Anterior cingulate cortex (tissue), 58 donors: ENCODE measurements at places on chromosomes 1 and 21.

DNA sequence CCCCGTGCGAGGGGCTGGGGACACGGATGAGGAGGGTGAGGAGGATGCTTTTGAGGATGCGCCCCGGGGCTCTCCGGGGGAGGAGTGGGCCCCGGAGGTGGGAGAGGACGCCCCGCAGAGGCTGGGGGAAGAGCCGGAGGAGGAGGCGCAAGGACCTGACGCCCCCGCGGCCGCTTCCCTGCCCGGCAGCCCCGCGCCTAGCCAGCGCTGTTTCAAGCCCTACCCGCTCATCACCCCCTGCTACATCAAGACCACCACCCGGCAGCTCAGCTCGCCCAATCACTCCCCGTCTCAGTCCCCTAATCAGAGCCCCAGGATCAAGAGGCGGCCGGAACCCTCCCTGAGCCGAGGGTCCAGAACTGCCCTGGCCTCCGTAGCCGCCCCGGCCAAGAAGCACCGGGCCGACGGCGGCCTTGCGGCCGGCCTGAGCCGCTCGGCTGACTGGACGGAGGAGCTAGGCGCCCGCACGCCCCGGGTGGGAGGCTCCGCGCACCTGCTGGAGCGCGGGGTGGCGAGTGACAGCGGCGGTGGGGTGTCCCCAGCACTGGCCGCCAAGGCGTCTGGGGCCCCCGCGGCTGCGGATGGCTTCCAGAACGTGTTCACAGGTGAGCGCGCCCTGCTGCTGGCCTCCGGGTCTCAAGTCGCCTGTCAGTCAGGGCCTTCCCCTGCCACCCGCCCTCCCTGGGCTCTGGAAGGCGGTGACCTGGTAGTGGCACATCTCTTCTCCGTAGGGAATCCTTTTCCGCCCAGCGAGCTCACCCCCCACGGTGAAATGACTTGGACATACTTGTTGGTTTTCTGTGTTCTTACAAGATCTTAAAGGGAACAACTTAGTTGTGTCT lies 1.7 kb downstream of the FMN2 start:
- DNase-seq = peak; percentile 25

GRCh38 chr1:81681601-81682266 lies 119.0 kb upstream of the ADGRL2 start:
- DNase-seq = no peak

- DNase-seq = no peak
Observed at GRCh38 chr1:75985827-75986226, 53.6 kb upstream of the ASB17 start.

GRCh38 chr21:15688809-15689208 lies 41.0 kb upstream of the USP25 start:
- DNase-seq = no peak

- no peak for DNase-seq
Observed at GRCh38 chr1:18974606-18975005, 18.1 kb upstream of the IFFO2 start.

- DNase-seq = no peak
Observed at GRCh38 chr1:91555074-91555730, 54.6 kb downstream of the CDC7 start.

DNA sequence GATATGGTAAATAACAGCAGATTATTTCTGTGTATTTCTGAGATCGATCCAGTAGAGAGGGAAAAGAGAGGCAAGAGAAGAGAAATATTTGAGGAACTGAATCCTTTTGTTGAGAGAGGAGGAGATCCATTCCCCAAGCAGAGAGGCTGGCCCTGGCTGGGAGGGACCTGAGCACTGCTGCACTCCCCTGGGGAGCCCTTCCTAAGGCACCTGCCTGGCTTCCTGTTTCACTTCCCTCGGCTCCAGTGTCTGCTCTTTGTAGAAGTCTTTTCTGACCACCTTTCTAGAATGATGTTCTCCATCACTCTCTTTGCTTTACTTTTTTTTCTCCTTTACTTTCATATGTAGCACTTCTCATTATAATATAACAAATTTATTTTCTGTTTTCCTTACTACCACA lies 42.3 kb upstream of the SLC6A9 start:
- DNase-seq = no peak

DNA sequence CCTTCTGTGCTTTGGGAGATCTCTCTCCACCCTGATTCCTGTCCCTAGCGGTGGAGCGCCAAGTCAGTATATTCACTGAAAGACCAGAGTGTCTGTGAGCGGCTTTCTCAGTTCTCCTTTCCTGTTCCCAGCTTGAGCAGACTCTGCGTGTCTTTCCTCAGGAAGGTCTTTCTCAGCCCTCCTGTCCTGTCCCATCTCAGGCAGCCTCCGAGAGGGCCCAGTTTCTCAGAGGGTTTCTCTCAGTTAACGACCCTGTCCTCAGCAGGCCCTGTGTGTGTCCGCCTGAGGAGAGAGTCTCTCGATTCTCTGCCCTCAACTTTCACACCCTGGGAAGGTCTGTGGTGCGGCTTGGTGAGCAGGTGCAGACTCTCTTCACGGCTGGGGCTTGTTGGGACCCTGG lies 34.0 kb upstream of the CHIT1 start:
- DNase-seq = no peak

GRCh38 chr1:79603843-79604242 lies 597.3 kb upstream of the ADGRL4 start:
- DNase-seq = no peak

DNA sequence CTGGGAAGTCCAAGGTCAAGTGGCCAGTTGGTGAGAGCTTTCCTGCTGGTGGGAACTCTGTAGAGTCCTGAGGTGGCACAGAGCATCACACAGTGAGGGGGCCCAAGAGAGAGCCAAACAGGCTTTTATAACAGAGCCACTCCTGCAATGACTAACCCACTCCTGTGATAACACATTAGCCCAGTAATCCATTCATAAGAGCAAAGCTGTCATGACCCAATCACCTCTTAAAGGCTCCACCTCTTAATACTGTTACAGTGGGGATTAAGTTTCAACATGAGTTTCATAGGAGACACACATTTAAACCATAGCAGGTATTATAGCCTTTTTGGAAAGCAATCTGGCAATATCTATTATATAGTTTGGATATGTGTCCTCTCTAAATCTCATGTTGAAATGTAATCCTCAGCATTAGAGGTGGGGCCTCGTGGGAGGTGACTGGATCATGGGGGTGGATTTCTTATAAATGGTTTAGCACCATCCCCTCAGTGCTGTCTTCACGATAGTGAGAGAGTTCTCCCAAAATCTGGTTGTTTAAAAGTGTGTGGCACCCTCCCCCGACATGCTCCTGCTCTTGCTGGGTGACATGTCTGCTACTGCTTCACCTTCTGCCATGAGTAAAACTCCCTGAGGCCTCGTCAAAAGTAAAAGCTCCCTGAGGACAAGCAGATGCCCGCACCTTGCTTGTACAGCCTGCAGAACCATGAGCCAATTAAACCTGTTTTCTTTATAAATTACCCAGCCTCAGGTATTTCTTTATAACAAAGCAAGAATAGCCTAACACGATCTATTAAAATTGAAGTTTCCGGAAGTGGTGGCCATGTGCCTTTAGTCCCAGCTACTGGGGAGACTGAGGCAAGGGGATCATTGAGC lies 64.5 kb downstream of the CD58 start:
- no peak for DNase-seq

GRCh38 chr1:147287133-147287865 lies 44.8 kb downstream of the CHD1L start:
- no peak for DNase-seq

DNA sequence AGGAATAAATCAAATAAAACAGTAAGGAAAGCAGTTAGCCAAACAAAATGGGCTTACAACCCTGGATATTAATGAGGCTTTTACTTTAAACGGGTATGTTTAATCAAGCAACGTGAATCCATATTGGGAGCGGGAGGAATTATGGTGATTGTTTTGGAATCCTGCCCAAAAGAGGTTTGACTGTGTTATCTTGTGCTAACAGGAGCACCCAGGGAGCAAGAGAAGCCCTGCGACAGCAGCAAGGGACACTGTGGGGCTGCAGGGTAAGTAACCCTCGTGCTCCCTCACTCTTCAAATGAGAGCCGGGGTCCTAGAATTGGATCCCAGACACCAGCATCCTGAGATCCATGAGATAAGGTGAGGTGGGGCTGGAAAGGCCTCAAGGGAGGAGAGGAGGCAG lies 72.6 kb upstream of the PGBD5 start:
- no peak for DNase-seq

DNA sequence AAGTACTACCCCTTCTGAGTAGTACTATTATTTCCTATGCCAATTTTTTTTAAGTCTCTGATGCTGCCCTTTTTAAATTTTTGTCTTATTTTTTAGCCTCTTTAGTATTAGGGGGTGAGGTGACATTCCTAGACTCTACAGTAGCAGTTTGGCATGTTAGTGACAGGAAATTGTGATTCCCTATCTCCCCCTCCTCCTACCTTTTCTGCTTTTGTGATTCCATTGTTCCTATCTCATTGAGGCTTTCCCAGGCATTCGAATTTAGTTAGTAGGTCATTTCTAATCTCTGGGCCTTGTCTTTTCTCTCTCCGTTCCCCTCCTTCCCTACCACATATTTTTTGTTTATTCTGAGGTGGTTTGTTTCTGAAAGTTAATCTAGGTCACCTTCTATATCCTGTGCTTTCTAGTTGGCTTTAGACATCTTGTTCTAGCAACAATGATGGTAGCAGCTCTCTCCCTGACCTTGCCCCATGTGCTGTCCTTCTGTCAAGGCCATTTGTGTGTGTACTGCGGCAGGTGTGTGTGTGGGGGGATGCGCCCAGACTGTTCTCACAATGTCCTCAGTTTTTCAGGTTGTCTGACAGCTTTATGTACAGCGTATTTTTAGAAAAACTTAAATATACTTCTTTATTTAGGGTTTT lies 21.5 kb downstream of the SEMA6C start:
- no peak for DNase-seq

GRCh38 chr1:59553371-59553770 lies 256.5 kb downstream of the FGGY start:
- DNase-seq = no peak

DNA sequence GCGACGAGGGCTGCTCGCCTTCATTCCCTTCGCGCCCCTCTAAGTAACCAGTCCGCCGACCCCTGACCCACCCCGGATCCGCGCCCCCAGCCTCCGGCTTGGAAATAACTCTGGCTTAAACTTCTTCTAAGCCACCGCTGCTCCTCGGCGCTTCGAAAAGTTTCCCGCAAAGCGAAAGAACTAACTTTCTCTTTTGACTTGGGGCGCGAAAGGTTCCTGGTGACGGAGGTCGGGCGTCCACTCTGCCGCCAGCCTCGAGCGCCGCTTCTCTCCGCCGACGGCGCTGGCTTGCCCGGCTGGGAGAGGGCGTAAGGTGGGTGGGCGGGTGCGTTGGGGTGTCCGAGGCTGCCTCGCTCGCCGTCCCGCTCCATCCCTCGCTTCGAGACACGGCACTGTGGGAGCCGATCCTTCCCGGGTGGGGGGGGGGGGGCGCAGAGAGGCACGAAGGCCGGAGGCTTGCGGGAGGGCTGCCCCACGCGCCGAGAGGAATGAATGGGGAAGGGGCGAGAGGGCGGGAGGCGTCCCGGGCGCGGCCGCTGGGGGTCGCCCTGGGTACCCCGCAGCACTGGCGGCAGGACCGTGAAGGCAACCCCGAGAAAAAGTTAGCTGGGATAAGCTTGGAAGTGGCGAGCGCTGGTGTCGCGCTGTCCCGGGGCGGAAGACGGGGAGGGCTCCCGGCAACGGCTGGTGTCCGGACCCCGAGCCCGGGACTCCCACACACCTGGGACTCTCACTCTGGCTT lies 569 bp downstream of the ATF3 start:
- peak; percentile 37 for DNase-seq

- no peak for DNase-seq
Observed at GRCh38 chr1:203056012-203056411, 29.7 kb downstream of the PPFIA4 start.

- DNase-seq = no peak
Observed at GRCh38 chr1:210448297-210448892, 119.7 kb downstream of the HHAT start.

- no peak for DNase-seq
Observed at GRCh38 chr1:14634486-14634885, 36.0 kb downstream of the KAZN start.

- DNase-seq = no peak
Observed at GRCh38 chr1:109470245-109470644, 3.9 kb downstream of the SYPL2 start.

DNA sequence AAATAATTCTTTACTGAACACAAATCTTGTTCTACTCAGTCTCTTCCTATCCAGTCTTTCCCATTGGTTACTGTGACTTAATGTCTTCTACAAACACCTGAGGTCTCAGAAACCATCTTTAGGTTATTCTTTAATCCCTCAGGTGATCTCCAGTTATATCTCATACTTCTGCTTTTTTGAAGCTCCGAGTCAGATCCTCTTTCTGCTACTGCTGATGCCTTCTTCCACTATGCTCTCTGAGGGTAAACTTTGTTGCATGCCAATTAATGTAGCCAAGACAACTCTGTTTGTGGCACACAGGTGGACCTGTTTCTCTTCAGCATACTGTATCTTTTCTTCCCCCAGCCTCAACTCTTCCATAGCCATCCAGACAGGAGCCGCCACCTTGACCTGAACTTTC lies 3.1 kb upstream of the APCS start:
- DNase-seq = no peak

DNA sequence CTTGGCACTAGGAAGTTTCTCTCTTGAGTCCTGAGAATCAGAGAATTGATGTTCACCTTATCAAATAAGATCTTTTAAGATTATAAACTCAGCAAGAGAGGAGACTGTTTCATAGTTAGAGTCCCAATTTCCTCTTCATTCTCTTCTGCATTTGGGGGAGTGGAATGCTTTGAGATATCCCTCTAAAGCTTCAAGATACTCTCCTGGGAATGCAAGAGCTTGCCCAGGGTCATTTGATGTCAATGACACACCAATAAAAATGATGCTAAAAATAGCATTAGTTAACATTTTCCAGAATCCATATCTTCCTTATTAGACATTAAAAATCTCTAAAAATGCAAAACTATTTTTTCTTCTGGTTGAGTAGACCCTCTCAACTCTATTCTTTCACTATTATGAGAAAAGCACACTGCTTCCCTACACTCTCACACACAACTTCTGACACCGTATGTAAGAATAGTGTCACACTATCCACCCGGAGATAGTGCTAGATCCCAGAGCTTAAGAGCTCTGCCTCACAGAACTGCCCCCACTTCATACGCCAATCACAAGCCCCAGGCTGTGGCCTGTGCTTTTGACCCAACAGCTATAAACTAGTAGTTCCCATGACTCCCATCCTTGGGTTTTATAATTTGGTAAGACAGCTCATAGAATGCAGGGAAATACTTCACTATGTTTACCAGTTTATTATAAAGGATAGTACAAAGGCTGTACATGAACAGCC lies 399.9 kb upstream of the RUNX1 start:
- DNase-seq = no peak

DNA sequence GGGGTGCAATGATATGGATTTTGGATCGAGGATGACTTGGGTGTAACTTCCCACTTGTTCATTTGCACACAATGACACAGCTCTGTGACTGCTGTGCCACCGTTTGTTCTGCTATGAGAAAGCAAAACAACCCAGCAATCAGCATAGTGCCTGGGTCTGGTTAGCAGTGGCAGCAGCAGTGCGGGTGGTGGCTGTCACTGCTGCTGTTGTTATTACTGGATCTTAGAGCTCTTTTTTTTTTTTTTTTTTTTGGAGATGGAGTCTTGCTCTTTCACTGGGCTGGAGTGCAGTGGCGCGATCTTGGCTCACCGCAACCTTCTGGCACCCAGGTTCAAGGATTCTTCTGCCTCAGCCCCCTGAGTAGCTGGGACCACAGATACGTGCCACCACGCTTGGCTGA lies 56.9 kb downstream of the TBCE start:
- DNase-seq = no peak

- no peak for DNase-seq
Observed at GRCh38 chr1:192698731-192699130, 62.8 kb downstream of the RGS13 start.
